ENCODE measurements at places on chromosomes 12 and 14.

DNA sequence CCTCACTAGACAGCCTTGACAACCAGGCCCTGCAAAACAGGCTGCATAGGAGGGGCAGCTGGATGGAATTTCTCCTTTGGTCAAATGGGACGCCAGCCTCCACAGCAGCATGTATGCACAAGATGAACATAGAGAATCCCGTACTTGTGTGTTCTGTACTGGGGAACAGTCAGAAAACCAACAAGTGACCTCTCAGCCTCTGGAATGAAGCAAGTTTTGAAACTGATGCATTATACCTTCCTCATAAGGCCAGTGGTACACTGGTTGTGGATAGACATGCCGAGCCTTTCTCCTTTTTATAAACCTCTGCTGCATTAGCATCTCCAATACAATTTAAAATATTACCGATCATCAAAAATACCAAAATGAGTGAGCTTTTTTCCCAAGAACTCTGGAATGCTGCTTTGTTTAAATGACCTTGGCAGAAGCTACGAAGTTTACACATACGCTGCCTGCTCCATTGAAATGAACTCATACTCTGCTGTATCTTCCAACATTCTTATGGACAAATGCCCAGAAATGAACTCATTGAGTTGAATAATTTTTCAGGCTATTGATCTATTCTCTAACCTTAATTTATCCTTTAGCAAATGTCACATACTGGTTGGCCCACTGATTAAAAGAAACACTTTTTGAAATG, 47.6 kb upstream of the FERMT2 start:
- DNase-seq, result no peak

- DNase-seq, result no peak
Measured at GRCh38 chr14:60981633-60982455, 799 bp downstream of the SLC38A6 start.

DNA sequence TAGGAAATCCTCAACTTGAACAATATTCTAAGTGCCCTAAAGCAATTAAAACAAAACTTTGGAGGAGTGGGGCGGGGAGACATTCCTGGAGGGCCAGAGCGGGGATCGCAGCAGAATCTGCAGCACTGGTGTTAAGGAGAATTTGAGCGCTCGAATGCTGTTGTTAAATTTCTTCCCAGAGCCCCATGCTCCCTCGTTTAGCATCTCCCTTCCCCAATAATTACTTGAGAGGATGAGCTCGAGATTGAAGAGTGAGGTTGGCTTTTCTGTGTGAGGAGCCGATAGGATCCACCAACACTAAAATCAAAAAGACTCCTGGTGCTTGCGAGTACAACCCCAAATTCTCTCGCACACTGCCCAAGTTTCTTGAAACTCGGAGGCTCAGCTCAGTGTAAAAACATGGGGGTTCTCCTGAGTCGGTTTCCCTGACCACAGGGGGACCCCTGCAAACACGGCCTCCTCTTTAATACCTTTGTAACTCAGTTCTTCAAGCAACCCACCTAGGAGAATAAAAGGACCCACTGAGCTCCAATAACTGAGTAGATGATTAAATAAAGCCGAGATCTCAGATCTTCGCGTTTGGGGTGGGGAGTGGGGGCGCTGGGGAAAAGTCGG, 10.2 kb upstream of the FOXG1 start:
- DNase-seq, result no peak

- DNase-seq, result no peak
Measured at GRCh38 chr14:70425354-70425753, 8.5 kb upstream of the SYNJ2BP start.

- no peak for DNase-seq
Measured at GRCh38 chr12:57821474-57822214, 3.1 kb upstream of the AVIL start.

GRCh38 chr12:6551063-6551461, 4.8 kb downstream of the IFFO1 start:
- DNase-seq, result no peak

DNA sequence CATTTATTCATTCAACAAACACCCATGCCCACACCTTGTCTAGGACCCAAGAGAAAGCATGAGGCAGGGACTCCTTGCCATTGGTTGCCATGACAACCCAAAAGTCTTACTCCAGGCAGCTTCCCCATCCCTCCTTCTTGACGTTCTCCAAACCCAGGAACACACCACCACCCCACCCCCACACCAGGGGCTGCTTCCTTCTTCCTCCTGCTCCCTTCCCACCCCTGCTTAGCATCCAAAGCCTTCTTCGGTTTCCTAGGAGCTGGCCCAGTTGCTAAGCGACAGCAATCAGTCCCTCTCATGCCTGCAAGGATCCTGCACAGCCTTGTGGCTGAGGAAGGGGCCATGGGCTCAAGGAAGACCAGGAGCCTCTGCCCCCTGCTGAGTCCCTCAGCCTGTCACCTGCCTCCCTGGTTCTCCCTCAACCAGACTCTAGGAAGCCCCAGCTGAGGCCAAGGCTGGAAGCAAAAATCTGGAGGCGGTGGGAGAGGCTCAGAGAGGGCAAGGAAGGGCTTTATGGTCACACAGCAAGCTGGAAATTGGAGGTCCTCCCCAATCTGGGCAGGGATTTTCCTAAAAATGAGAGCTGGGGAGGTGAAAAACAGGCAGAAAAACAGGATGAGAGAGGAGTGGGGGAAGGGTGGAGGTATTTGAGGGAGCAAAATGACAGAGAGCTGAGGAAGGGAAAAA, 15.4 kb downstream of the RASAL1 start:
- no peak for DNase-seq

DNA sequence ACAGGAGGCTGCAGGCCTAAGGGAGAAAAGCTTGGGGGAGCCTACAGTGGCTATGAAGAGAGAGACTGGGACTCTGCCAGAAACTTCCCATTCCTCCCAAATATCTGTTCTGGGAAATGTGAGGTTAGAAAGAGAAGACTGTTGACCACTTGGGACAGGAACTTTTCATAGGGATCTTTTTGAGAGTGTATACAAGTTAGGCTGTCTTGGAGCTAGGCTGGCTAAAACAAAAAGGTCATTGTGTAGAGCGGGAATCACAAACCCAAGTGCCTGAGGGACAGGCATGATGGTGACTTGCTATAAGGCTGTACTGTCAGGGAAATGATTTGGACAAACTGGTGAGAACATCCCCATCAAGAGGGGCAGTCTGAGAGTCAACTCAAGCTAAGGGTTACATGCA, 175.1 kb downstream of the GRIP1 start:
- no peak for DNase-seq

DNA sequence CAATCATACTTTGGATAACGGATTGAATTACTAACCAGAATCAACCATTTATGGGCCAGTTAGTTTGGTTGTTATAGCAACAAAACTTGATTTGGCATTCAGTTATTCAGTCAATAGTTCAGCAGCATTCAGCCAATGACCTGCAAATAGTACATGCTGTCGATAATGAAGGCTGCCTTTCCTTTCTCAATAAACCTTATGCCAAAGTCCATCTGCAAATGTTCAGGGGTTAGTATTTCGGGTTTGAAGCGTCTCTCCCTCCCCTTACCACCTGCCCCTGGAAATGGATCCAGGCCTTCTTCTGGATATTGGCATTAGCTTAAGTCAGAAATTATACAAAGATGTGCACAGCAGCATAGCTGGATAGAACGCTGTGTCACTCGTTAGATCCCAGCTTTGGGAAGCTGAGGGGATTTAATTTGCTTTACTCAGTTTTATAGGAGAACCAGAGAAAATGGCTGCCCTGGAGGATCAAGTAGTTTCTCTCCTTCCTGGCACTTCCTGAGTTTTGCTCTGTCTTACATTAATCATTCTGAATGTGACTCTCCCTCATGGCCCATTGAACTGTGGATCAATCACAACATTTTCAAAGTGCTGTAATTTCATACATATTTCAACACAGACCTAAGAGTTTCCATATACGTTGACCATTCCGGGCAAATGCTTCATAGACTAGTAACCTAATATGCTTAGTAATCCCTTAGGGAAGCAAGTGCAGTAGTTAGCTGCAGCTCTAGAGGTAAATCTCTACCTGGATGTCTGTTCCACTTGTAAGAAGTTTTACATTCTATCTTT, 46.7 kb upstream of the PTPRR start:
- no peak for DNase-seq

DNA sequence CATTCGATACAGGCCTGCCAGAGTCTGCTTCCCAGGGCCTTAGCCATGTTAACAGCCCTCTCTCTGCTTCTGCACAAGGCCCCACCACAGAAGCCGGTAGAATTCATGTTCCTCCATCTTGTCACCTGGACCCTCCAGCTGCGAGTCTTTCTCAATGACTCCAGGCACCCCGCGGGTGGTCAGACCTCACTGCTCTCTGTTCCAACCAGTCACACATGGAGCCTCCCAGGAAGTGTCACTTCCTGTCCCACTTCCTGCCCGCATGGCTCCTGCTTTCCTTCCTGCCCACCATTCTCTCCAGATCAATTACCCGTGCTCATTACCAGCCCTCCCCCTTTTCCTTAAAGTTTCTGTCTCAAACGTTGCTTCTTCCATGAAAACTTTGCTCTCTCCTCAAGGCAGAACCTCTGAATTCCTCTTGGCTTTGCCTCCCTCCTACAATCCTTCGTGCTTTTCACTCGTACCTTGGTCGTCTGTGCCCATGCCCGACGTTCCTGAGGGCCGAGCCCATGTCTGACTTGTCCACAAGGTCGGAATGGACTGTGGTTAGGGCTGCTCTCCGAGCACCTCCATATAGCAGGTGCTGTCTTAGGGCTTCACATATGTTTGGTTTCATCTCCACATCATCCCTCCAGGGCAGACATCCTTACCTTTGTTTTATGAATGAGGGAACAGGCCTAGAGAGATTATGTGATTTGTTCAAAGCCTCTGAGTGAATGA, 172.1 kb downstream of the TSPAN9 start:
- DNase-seq, result no peak

- no peak for DNase-seq
Measured at GRCh38 chr12:72207486-72208409, 64.4 kb upstream of the TRHDE start.

DNA sequence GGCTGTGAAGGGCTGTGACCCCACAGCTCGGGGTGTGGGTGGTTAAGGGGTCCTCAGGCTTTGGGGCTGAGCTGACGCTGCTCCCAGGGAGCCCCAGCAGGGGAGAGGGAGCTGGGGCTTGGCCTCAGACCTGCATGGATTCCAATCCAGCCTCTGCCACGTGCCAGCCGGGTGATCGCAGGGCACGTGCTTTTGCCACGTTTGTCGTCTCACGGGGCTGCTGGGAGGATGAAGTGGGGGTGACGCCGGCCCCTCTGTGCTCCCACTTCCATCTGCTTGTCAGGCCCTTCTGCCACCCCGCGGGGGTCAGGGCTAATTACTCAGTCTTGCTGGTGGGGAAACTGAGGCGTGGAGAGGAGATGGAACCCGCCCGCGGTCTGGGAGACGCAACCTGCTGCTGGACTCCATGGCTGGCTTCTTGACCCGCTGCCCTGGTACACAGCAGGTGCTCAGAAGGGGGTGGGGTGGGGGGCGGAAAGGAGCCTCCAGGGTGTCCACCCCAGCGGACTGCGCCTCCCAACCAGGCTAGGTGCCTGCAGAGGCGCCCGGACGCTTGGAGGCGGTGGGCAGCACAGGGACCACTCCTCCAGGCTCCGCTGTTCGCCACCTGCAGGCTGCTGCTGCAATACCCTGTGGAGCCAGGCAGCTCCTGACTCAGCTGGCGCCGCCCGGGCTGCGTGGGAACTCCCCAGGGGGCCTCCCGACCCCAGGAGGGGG, 36.4 kb upstream of the PRIMA1 start:
- DNase-seq, result no peak

GRCh38 chr12:111672822-111673381, 12.9 kb downstream of the BRAP start:
- no peak for DNase-seq

DNA sequence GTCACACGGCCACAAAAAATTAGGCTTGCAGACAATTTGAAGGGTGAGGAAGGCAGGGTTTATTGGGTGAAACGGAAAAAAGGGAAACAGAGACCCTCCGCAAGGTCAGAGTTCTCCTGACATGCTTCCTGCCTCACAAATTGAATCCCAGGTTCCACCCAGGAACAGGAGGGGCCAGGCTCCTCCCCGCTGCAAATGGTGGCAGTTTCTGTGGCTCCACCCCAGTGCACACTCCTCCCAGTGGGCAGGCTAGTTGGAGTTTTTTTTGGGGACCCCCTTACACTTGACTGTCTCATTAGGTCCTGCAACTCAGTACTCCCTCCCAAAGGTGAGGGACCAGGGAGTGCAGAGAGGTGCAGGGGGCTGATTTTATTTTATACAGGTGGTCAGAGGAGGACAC, 39.4 kb upstream of the PPP1CC start:
- no peak for DNase-seq

GRCh38 chr12:46179693-46180452, 89.0 kb downstream of the SLC38A1 start:
- DNase-seq, result no peak
